ENCODE measurements at places on chromosomes 16 and 17. TPM values are rescaled to one million over a fixed set of nuclear protein-coding genes. Genes with fewer than 3 reads are reported as not detected.

KRTAP17-1 gene
- total RNA-seq, result not detected

CES5A gene
- not detected for total RNA-seq

TEN1 gene
- 26.6 TPM for total RNA-seq

SCARF1 gene
- total RNA-seq, result 0.22 TPM

TAT gene
- total RNA-seq, result 0.06 TPM

TSPAN10 gene
- total RNA-seq, result 5.2 TPM

PHOSPHO1 gene
- 0.80 TPM for total RNA-seq

KIF19 gene
- not detected for total RNA-seq

MT1A gene
- total RNA-seq, result 17.8 TPM

CIAPIN1 gene
- 75.6 TPM for total RNA-seq

SOX8 gene
- 1.5 TPM for total RNA-seq

CBLN1 gene
- total RNA-seq, result not detected

GDPD1 gene
- 0.67 TPM for total RNA-seq

CCL8 gene
- total RNA-seq, result not detected

ZNF652 gene
- 7.6 TPM for total RNA-seq

KRTAP9-2 gene
- total RNA-seq, result not detected

ATP1B2 gene
- total RNA-seq, result 0.23 TPM

GRAP gene
- total RNA-seq, result 0.28 TPM

SOX15 gene
- 0.18 TPM for total RNA-seq

RNF112 gene
- total RNA-seq, result 0.46 TPM

SMIM36 gene
- total RNA-seq, result not detected

ZNF597 gene
- total RNA-seq, result 1.0 TPM

G6PC1 gene
- not detected for total RNA-seq

TEKT5 gene
- not detected for total RNA-seq

CCDC154 gene
- 0.49 TPM for total RNA-seq

ZFP3 gene
- 0.71 TPM for total RNA-seq

CFAP97D1 gene
- total RNA-seq, result 0.07 TPM

DOK4 gene
- 38.6 TPM for total RNA-seq

SKAP1 gene
- not detected for total RNA-seq

KRT36 gene
- total RNA-seq, result not detected

CHST6 gene
- 0.19 TPM for total RNA-seq

PHAF1 gene
- 25.3 TPM for total RNA-seq

NKD1 gene
- total RNA-seq, result 0.54 TPM

CHST5 gene
- not detected for total RNA-seq

ZPBP2 gene
- total RNA-seq, result not detected

CLDN7 gene
- 0.71 TPM for total RNA-seq

SLC35G6 gene
- not detected for total RNA-seq

PRSS22 gene
- total RNA-seq, result 2.0 TPM
